ENCODE measurements at places on chromosomes 12 and 14.

GRCh38 chr14:49720744-49721143, 27.8 kb downstream of the KLHDC1 start:
- H3K27me3 ChIP-seq: no peaks in the 10 kb centered on the region
- no peak for DNase-seq
- no peaks in the 10 kb centered on the region for H3K4me1 ChIP-seq
- H3K4me3 ChIP-seq: no peak overlapping the region
- no peak overlapping the region for H3K27ac ChIP-seq
- peaks cover 8% of the 10 kb centered on the region for H3K36me3 ChIP-seq

GRCh38 chr12:23113781-23114180, 488.8 kb downstream of the ETNK1 start:
- no peaks in the 10 kb centered on the region for H3K27me3 ChIP-seq
- no peaks in the 10 kb centered on the region for H3K36me3 ChIP-seq
- no peak for DNase-seq
- H3K4me1 ChIP-seq: no peaks in the 10 kb centered on the region

GRCh38 chr12:113154351-113154973, 4.9 kb downstream of the CFAP73 start:
- H3K27me3 ChIP-seq: no peaks in the 10 kb centered on the region
- H3K4me1 ChIP-seq: peaks cover 33% of the 10 kb centered on the region
- H3K27ac ChIP-seq: no peak overlapping the region

DNA sequence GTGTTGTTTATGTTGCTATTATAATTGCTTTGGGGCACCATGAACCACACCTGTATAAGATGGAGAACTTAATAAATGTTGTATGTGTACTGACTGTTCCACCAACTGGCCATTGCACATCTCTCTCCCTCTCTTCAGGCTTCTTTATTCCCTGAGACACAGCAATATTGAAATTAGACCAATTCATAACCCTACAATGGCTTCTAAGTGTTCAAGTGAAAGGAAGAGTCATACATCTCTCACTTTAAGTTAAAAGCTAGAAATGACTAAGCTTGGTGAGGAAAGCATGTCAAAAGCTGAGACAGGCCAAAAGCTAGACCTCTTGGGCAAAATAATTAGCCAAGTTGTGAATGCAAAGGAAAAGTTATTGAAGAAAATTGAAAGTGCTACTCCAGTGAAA, 373.3 kb downstream of the RGS6 start:
- no peaks in the 10 kb centered on the region for H3K36me3 ChIP-seq
- no peak for DNase-seq
- no peaks in the 10 kb centered on the region for H3K27me3 ChIP-seq
- H3K4me1 ChIP-seq: no peaks in the 10 kb centered on the region
- H3K27ac ChIP-seq: no peak overlapping the region

DNA sequence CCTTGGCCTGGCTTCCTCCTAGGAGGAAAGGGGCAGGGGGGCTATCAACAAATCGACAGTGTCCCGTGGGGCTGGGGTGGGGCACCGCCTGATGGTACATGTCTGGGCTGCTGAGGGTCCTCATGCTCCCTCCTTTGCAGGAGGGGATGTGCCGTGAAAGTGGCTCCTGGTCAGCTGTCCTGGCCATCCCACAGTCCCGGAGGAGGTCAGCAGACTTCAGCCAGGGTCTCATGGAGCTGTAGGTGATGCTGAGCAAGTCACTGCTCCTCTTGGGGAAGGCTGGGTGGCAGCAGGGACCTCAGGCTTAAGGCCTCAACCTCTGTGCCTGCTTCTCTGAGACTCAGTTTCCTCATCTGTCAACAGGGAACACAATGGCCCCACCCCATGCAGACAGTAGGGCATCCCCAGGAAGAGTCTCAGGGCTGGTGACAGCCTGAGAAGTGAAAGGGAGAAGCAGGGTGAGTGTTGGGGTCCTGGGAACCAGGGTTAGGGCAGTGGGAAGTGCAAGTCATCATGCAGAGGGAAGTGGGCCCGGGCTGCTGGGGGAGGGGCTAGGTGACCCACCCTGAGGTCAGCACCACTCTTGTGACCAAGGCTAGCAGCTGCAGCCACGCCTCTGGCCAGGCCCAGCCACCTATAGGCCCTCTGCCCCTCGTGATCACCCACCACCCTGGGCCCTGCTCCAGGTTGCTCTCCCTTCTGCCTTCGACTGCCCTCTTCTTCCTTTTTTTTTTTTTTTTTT, 4.4 kb upstream of the TNFAIP2 start:
- no peak for DNase-seq
- H3K36me3 ChIP-seq: no peaks in the 10 kb centered on the region
- H3K4me1 ChIP-seq: peaks cover 64% of the 10 kb centered on the region
- H3K4me3 ChIP-seq: no peak overlapping the region
- peak overlapping the region; percentile 76 for H3K27ac ChIP-seq
- H3K27me3 ChIP-seq: no peaks in the 10 kb centered on the region

GRCh38 chr12:61916831-61917230, 343.4 kb upstream of the USP15 start:
- no peaks in the 10 kb centered on the region for H3K36me3 ChIP-seq
- H3K27me3 ChIP-seq: no peaks in the 10 kb centered on the region
- DNase-seq: no peak
- H3K4me3 ChIP-seq: no peak overlapping the region

DNA sequence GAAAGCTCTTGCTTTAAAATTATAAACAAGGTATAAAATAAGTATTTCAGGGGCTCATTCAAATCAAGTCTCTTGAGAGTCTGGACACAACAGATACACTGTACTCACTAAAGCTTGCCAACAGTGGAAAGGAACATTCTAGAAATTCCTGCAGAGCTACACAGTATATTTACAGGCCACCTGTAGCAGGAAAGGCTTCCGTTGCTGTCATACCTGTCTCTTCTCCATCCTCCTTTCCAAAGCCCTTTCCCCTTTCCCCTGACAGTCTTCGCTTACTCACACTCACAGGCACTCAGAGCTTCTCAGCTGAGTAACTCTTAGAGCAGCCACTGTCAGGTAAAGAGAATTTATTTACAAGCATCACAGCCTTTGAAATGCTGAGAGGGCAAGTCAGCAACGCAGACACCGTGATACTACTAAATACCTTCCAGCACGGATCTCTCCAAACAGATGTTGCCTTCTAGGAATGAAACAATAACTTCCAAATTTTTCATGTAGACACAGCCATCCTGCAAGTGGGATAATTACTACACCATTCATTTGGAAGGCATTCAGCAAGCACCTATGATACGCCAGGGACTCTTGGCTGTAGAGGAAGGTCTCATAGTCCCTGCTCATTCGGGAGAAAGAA, 167.9 kb downstream of the FOXN3 start:
- no peak overlapping the region for H3K4me3 ChIP-seq
- DNase-seq: no peak

- no peaks in the 10 kb centered on the region for H3K4me1 ChIP-seq
- H3K27me3 ChIP-seq: no peaks in the 10 kb centered on the region
- H3K27ac ChIP-seq: no peak overlapping the region
- H3K4me3 ChIP-seq: no peak overlapping the region
- no peaks in the 10 kb centered on the region for H3K36me3 ChIP-seq
Measured at GRCh38 chr14:62428429-62429203, 616.6 kb downstream of the KCNH5 start.

DNA sequence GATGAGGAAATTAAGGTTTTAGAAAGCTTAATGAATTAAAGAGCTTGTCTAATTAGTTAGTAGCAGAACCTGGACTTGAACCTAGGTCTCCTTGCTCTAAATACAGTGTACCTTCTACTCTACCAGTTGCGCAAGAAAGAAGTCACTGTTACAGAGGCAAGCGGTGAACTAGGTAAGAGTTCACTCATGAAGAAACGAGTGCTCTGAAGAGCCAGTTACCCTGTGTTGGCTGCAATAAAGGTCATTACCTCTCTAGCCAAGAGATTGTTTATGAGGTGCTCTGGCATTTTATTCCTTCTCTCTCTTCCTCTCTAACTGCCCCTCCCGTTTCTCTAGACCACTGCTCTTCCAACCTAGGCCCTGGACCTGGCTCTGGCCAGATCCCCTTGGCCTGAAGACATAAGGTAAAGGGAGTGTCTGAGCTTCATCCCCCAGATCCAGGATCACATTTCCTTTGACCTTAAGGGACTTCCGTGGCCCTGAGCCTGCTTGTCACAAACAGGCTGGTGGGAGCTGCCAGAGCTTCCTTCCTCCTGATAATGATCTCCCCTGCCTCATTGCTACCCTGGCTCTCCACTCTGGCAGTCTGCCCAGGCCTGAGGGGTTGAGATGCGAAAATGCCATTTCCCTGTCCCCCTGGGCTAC, 1.9 kb downstream of the RNASE7 start:
- no peaks in the 10 kb centered on the region for H3K36me3 ChIP-seq
- H3K4me3 ChIP-seq: no peak overlapping the region

DNA sequence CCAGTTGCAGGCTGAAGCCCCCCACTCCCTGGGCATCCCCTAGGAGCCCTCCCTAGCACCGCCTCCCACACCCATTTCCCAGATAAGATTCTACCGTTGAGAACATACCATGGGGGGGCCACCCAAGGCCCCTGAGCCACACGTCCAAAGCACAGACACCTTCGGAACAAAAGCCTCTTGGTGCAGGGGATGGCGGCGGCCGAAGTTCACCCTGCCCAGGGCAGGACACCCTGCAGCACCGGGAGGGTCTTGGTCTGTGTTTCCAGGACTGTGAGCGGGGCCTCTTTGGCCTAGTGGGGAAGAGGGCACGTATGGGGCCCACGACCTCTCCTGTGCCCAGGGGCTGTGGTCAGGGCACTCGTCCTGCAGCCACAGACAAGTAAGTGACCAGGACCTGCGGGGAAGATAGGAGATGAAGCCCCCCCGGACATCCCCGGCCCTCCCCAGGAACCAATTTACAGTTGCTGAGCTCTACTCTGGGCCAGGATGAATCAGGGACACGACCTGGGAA, 154.3 kb upstream of the C14orf180 start:
- no peaks in the 10 kb centered on the region for H3K27me3 ChIP-seq
- H3K27ac ChIP-seq: no peak overlapping the region
- H3K36me3 ChIP-seq: no peaks in the 10 kb centered on the region
- H3K4me1 ChIP-seq: peaks cover 8% of the 10 kb centered on the region

- no peak for DNase-seq
- peak overlapping the region; percentile 5 for H3K27ac ChIP-seq
- H3K4me1 ChIP-seq: peaks cover 66% of the 10 kb centered on the region
Measured at GRCh38 chr14:69685218-69685616, 73.8 kb downstream of the SUSD6 start.

DNA sequence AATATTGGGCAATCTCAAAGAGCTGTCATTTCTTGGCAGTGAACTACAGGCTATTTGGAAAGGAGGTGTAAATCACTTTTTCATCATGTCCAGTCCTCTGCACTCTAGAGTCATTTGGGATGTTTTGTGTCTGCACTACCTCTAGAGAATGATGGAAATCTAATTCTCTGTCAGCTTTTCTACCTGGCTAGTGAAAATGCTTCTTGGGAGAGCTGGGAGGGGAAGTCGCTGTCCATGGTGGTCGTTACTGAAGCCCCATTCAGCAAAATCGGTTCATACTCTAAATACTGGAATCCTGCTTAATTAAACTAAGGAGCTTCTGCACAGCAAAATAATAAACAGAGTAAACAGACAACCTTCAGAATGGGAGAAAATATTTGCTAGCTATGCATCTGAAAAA, 251.8 kb downstream of the APAF1 start:
- H3K27me3 ChIP-seq: no peaks in the 10 kb centered on the region
- peaks cover 14% of the 10 kb centered on the region for H3K4me1 ChIP-seq
- DNase-seq: no peak
- H3K36me3 ChIP-seq: no peaks in the 10 kb centered on the region

GRCh38 chr14:34750670-34751069, 36.3 kb upstream of the CFL2 start:
- no peaks in the 10 kb centered on the region for H3K36me3 ChIP-seq
- no peak overlapping the region for H3K27ac ChIP-seq
- no peak for DNase-seq
- H3K4me3 ChIP-seq: no peak overlapping the region
- no peaks in the 10 kb centered on the region for H3K4me1 ChIP-seq
- no peaks in the 10 kb centered on the region for H3K27me3 ChIP-seq

- H3K4me3 ChIP-seq: no peak overlapping the region
- no peaks in the 10 kb centered on the region for H3K27me3 ChIP-seq
- H3K36me3 ChIP-seq: no peaks in the 10 kb centered on the region
Measured at GRCh38 chr12:123062681-123063486, 82.4 kb downstream of the ARL6IP4 start.

DNA sequence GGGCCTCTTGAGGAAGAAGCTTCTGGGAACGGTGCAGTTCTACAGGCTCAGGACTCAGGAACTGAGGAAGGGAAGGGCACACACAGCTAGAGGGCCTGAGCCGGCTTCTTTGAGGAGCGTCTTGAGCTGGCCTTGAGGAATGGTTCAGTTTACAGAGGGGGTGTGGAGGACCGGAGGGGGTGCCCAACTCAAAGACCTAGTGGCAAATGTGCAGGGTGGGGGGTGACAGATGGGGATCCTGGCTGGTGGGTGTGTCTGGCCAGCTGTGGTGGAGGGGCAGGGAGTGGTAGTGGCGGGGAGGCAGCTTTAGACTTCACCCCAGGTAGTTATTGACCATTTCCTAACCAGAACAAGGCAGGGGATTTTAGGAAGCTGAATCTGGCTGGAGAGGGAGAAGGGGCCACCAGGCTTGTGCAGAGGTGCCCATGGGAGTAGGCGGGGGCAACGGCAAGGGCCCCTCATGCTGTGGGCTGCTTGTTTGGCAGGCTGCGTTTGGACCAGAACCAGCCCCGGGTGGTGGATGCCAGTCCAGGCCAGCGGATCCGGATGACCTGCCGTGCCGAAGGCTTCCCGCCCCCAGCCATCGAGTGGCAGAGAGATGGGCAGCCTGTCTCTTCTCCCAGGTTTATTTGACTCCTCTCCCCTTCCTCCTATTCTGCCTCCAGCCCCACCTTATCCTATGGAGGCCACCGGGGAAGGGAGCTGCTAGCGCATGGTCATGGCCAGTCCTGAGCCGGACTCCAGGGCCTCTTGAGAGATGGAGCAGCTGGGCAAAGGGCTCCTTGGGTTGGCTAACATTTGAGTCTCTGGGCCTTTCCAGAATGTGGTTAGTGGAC, 27.8 kb downstream of the PAPLN start:
- H3K4me1 ChIP-seq: peaks cover 9% of the 10 kb centered on the region
- peak; percentile 87 for DNase-seq
- no peaks in the 10 kb centered on the region for H3K36me3 ChIP-seq

- no peaks in the 10 kb centered on the region for H3K27me3 ChIP-seq
- H3K4me1 ChIP-seq: peaks cover 35% of the 10 kb centered on the region
- DNase-seq: no peak
- H3K4me3 ChIP-seq: peak overlapping the region; percentile 93
- H3K27ac ChIP-seq: peak overlapping the region; percentile 75
Measured at GRCh38 chr14:21455592-21455911, 371 bp downstream of the CHD8 start.

DNA sequence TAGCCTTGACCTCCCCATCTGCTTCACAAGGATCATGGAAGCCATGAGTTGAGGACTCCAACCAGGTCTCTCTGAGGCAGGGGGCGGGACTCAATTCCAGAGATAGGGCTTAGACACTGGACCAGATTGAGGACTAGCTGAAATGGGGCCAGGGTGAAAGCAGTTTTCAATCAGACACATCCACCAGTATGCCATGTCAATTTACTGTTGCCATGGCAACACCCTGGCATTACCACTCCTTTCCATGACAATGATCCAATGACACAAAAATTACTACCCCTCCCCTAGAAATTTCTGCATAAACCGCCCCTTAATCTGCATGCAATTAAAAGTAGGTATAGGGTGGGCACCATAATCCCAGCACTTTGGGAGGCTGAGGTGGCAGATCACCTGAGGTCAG, 18.6 kb upstream of the DCAF5 start:
- H3K36me3 ChIP-seq: no peaks in the 10 kb centered on the region
- no peaks in the 10 kb centered on the region for H3K27me3 ChIP-seq
- H3K27ac ChIP-seq: no peak overlapping the region
- H3K4me3 ChIP-seq: no peak overlapping the region
- H3K4me1 ChIP-seq: no peaks in the 10 kb centered on the region
- DNase-seq: no peak

GRCh38 chr12:89960607-89961394, 252.2 kb upstream of the ATP2B1 start:
- H3K36me3 ChIP-seq: no peaks in the 10 kb centered on the region
- H3K4me3 ChIP-seq: no peak overlapping the region
- no peak for DNase-seq
- H3K27ac ChIP-seq: no peak overlapping the region
